ENCODE measurements at places on chromosomes 4 and X.

- no peak for DNase-seq
Observed at GRCh38 chr4:24978291-24979075, 52.3 kb downstream of the LGI2 start.

DNA sequence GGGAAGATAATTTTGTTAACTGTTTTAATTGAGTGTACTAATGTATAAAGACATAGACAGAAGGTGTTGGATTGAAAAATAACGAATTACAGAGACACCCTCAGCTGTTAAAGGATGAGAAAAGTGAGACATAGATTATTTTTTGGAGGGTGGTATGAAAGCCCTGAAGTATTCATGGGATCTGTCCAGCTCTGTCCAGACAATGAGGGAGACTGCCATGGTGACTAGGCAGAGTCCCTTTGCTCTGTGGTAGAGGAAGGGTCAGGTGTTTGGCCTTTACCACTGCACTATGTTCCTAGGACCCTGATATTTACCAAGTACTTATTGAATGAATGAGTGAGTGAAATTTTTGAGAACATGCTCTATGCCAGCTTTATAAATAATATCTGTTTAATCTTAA is 11.4 kb downstream of the FGF2 start:
- no peak for DNase-seq

GRCh38 chrX:152904151-152905080 is 6.5 kb downstream of the ZNF185 start:
- DNase-seq: peak; percentile 48

DNA sequence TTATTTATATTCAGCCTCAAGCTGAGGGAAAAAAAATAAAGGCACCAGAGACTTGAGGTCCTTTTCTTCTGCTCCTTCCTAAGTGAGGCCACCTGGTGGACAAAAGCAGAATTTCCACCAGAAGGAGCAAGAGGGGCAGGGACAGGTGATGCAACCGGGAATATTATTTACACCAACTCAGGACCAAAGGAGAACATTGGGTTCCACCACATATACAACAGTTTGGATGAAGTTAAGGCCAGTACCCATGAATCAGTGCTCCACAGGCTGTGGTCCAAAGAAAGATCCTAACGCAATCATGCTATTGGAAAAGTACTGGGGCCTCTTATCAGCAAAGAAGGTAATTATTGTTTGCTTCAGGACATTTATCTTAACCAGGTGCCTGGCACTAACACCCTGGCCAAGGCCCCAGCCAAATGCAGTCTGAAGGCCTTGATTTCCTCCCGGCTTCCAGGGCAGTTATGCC is 57.4 kb downstream of the TSC22D3 start:
- DNase-seq: peak; percentile 64

DNA sequence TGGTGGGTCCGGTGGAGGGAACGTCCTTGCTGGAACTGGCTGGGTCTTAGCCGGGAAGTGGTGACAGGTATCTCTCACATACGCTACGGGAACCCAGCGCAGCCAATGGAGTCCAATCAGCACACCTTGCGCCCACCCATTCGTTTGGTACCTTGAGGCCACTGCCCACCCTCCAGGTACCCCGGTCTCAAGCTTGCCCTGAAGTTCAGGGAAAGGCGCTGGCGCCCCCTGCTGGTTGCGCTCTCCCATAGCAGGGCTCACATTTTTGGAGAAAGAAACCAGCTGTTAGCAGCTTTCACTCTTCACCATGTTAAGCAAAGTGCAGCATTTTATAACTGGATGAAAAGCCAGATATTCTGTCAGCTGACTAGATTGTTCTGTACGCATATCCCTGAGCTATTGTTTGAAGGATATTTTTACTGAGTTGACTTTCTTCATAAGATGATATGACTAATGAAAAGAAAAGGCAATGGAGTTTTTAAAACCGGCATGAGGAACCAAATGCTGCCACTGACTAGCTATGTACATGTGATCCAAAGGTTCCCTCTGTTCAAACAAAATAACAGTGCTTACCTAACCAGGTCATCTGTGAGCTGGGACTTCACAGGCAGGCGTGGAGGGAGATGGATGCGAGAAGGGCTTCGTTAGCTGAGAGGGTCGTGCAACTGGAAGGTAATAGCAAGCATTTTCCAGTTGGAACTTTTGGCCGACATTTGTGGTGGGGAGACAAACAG is 43.7 kb downstream of the OTOP1 start:
- DNase-seq: no peak

DNA sequence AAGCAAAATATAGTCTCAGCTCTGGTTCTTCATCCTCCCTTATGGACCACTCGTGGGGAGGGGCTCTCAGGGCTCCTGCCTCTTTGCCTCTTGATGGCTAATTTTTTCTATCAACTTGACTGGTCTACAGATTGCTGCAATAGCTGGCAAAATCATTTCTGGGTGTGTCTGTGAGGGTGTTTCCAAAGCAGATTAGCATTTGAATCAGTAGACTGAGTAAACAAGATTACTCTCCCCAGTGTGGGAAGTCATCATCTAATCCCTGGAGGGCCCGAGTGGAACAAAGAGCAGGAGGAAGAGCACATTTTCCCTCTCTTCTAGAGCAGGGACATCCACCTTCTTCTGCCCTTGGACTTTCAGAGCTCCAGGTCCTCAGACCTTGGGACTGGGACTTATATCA is 153.5 kb downstream of the STK32B start:
- DNase-seq: no peak

GRCh38 chr4:5968246-5968645 is 50.0 kb downstream of the C4orf50 start:
- no peak for DNase-seq

- no peak for DNase-seq
Observed at GRCh38 chr4:22129454-22130029, 181.0 kb upstream of the KCNIP4 start.

DNA sequence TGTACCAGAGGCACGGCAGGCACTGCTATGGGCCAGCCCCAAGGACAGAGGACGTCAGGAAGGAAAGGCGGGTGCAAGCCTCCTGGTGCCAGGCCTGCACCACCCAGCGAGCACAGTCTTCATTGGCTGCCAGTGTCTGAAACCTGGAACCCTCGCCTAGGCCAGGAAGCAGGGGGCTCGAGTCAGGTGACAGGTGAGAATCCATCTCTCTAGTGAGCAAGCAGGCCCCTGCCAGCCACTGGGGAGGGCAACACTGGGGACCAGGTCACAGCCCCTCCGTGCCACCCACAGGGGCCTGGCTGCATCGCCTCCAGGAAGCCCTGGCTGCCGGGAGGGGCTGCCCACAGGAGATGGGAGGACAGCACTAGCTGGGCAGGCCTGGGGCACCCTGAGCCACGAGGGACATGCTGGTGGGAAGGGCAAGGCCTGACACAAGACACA is 6.9 kb upstream of the HAUS3 start:
- peak; percentile 52 for DNase-seq

GRCh38 chr4:17531538-17532285 is 16.7 kb downstream of the CLRN2 start:
- no peak for DNase-seq

DNA sequence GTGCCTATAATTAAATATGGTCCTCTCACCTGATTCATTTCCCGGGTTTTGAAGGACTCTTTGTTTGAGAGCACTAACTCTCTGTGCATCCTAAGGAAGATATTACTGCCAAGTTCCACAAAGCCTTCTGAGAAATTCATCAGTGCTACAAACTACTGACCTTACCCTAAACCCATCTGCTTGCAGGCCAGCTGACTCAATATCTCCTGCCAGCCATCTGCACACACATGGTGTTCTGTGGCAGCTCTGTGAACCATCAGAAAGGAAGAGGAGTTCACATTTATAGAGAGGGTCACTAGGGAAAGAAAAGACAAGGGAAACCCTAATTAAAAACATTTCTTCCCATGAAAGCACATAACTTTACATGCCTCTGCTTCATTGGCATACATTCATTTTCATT is 156.7 kb downstream of the ATP10D start:
- DNase-seq: no peak

DNA sequence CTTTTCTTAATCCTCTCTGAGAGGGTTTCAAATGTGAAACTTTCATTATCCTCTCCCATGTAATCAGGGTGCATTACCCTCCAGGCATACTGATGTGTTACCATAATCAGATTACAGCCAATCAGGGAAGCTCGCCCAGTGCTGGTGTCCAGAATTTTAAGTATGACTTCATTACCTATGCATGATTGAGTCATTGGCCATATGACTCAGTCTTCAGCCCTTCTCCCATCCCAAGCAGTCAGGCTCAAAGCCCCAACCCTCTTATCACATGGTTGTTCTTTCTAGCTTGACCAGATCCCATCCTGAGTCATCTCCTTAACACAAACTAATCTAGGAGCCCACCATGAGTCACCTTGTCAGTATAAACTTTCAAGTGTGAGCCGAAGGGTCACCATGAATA is 1668.1 kb upstream of the AGA start:
- DNase-seq: no peak

GRCh38 chrX:45873781-45874180 is 671.4 kb downstream of the ZNF674 start:
- no peak for DNase-seq

DNA sequence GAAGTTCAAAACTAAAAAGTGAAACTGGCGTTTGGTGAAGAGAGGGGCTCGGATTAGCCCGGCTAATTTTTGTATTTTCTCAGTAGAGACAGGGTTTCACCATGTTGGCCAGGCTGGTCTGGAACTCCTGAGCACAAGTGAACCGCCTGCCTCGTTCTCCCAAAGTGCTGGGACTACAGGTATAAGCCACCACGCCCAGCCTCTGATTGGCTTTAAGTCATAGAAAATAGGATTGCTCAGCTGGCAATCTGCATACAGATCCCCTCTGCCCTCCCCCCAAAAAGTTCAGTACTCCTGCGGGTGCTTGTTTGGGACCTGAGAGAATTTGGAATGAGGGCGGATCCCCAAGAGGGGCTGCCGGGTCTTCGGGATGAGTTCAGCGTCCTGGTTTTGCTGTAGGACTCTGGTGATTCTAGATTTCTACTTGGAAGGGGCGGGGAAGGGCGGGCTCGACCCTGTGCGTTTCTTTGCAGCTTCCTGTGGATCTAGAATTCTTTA is 537 bp upstream of the PRKX start:
- DNase-seq: no peak

DNA sequence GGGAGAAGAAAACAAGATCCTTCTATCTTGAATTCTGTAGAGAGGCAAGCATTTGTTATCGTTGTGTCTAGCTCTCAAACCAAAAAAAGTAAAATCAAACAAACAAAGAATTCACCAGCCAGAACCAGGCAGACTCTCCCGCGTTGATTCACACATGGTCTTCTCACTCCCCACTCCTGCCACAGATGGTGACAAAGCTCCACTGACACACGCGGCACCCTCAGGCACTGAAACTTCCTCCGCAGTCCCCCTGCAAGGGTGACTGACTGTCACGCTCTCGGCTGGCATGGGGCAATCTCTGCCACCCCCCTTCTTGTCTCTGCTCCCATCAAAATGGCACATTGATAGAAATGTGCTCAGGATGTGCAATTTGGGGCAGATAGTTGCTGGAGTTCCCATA is 304.9 kb downstream of the DHX15 start:
- DNase-seq: peak; percentile 50

DNA sequence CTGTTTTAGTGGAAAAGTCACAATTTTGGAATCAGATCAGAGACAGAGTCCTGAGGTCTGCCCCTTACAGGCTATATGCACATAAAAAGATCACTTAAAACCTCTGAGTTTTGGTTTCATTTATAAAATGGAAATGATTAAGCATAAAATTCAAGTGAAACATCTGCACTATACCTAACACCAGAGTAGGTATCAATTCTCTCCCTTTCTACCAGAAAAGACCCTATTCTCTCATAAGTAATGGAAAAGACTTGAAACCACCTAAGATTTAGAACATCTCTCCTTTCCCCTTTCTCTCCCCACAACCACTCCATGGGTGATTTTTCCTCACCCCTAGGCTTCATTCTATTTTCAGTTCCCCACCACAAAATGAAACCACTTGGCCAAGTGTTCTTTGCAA is 907 bp downstream of the LHFPL1 start:
- no peak for DNase-seq

GRCh38 chr4:77903186-77903585 is 40.6 kb downstream of the MRPL1 start:
- no peak for DNase-seq

- DNase-seq: no peak
Observed at GRCh38 chrX:54675762-54676161, 122.3 kb downstream of the ITIH6 start.

DNA sequence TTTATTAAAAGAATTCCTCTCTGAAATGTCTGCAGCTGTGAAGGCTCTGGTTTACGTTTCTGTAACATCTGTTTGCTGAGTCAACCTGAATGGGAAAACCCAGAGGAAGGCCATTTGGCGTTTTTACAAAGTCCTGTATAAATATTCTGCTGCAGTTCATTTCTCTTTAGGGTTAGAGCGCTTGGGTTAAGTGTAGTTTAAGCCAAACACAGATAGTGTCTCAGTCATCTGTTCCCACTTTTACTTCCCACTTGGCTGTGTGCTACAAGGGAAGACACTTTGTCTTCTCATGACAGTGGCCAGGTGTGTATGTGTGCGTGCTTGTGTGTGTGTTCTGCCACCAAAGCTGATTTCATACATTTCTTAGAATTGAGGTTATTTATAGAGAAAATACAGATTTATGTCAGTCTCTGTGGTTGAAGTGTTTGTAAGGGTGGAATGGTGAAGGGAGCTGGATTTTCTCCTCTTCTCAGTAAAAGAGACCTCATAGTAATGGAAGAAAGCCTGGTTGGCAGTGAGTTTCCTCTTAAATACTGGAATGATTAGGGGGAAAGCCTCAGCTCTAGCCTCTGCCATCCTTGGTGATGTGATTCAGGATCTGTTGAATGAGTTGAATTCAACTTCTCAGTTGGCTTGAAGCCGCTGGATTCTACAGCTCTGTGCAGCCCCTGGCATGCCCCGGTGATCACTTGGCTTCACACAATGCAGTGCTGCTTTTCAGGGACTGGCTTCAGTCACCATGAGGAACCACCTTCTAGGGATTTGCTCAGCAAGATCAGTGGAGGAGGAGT is 50.6 kb downstream of the JADE1 start:
- DNase-seq: no peak
